ENCODE measurements at places on chromosomes 16 and 17. TPM values are rescaled to one million over a fixed set of nuclear protein-coding genes. Genes with fewer than 3 reads are reported as not detected.
A peak's percentile ranks its signal among the peaks of the same experiment; 100 is the strongest.

The SCO1 gene
- total RNA-seq = 31.8 TPM

DNA sequence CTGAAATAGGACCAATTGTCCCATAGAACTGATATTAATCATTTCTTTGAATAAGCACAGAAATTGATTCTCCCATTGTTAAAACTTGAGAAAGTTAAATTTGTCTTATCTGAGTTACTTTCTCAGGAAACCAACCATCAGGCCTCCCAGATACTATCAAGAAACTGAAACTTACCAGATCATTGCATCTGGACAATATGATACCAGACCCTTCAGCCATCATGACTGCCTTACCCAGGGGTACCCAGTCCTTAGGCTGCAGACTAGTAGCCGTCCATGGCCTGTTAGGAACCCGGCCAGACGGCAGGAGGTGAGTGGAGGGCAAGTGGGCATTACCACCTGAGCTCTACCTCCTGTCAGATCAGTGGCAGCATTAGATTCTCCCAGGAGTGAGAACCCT is 7.8 kb downstream of the STXBP4 start:
- H3K36me3 ChIP-seq = no peaks in the 10 kb centered on the region
- H3K4me1 ChIP-seq = no peaks in the 10 kb centered on the region
- H3K4me3 ChIP-seq = no peak overlapping the region
- no peak for DNase-seq
- no peak overlapping the region for H3K27ac ChIP-seq

The PRSS36 gene
- total RNA-seq = 0.17 TPM

DNA sequence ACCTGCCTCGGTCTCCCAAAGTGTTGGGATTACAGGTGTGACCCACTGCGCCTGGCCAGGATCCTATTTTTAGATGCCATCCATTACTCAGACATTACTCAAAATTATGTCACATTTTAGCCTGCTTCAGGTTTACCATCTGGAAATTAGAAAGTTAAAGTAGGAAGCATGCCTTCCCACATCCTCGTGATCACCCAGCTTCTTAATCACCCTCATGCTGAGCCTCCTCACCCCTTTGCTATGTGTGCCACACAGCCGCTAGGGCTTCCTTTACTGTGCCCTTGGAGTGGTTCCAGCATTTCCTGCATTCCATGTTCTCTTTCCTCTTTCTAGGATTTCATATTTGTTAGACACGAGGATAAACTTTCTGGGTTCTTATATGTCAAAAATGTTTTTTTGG is 9.3 kb downstream of the ADORA2B start:
- DNase-seq = peak; percentile 90
- H3K27me3 ChIP-seq = no peaks in the 10 kb centered on the region
- H3K36me3 ChIP-seq = no peaks in the 10 kb centered on the region
- H3K4me3 ChIP-seq = no peak overlapping the region

DNA sequence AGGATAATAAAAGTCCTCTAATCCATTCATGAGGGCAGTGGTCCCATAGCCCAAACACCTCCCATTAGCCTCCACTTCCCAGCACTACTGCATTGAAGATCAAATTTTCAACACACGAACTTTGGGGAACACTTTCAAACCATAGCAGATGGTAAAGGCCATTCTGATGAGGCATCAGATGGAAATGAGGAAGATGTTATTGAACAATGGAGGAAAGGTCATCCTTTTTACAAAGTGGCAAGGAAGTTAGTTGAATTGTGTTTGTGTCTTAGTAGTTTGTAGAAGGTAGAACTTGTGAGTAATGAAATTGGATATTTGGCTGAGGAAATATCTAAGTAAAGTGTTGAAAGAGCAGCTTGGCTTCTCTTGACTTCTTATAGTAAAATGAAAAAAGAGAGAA is 93.3 kb upstream of the NLRP1 start:
- H3K4me3 ChIP-seq = no peak overlapping the region
- no peaks in the 10 kb centered on the region for H3K4me1 ChIP-seq
- H3K27ac ChIP-seq = no peak overlapping the region
- H3K36me3 ChIP-seq = no peaks in the 10 kb centered on the region
- no peak for DNase-seq
- no peaks in the 10 kb centered on the region for H3K27me3 ChIP-seq

- peaks cover 25% of the 10 kb centered on the region for H3K36me3 ChIP-seq
- H3K27ac ChIP-seq = peak within 1 kb of the TSS; percentile 84
- DNase-seq = peak; percentile 88
- H3K27me3 ChIP-seq = peaks cover under 1% of the 10 kb centered on the region
Measured at GRCh38 chr16:2205104-2205966, at the start of gene MLST8. MLST8 (plus strand) TSS chr16:2205454; CDS start chr16:2206086, 632 bp downstream.

The MFSD11 gene
- 31.4 TPM for total RNA-seq

The ZNF771 gene
- total RNA-seq = 10.5 TPM

- H3K27me3 ChIP-seq = no peaks in the 10 kb centered on the region
- no peak overlapping the region for H3K27ac ChIP-seq
- no peaks in the 10 kb centered on the region for H3K36me3 ChIP-seq
- no peak overlapping the region for H3K4me3 ChIP-seq
Measured at GRCh38 chr16:24286741-24287405, 30.7 kb downstream of the CACNG3 start.

DNA sequence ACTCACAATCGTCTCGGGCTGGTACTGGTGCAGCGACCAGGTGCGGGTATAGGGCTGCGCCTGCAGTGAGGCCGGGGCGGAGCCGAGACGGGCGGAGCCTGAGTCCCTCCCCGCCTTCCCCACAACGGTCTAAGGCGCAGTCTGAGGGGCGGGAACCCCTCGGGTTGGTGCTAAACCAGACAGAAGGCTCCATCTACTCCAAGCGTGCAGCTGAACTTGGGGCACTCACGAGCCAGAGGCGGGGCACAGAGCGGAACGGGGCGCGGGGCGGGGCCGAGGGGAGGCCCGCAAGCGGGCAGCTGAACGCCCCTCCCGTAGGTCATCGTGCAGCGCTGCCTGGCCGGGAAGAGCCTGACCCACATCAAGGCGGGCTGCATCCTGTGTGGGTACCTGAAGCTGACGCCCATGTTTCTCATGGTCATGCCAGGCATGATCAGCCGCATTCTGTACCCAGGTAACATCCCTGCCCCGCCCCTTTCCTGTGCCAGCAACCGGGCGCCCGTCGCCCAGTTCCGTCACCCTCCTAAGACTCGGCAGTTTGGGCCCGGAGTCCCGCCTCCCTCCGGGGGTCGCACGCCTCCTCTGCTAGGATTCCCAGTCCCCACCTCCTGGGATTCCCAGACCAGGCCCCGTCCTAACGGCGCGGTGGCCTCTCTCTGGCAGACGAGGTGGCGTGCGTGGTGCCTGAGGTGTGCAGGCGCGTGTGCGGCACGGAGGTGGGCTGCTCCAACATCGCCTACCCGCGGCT is 5.0 kb downstream of the SLC5A2 start:
- H3K36me3 ChIP-seq = peaks cover 8% of the 10 kb centered on the region
- H3K4me3 ChIP-seq = peak overlapping the region; percentile 15
- peaks cover 9% of the 10 kb centered on the region for H3K4me1 ChIP-seq
- H3K27ac ChIP-seq = no peak overlapping the region

The TADA2A gene
- total RNA-seq = 19.8 TPM

The SMIM5 gene
- total RNA-seq = under 0.01 TPM

All from fibroblast of lung (primary cell).